ENCODE measurements at places on chromosomes 3 and 15. TPM values are rescaled to one million over a fixed set of nuclear protein-coding genes. Genes with fewer than 3 reads are reported as not detected.

DNA sequence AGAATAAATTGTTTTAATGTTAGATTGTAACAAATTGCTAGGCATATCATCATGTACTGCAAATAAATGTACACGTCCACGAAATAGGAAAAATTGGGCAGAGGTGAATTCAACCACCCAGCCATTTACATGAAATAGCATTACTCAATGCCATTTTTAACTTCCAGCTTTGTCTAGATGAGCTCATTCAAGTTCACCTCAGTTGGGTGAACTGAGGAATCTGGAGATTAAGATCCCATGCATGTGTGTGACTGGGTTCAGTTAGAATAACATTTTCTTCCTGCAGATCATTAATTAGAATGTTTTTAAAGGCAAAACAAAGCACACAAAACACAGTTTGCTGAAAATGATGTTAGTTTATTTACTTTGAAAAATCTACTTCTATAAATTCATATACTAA is 767.8 kb upstream of the GOLIM4 start:
- no peak for ATAC-seq

DNA sequence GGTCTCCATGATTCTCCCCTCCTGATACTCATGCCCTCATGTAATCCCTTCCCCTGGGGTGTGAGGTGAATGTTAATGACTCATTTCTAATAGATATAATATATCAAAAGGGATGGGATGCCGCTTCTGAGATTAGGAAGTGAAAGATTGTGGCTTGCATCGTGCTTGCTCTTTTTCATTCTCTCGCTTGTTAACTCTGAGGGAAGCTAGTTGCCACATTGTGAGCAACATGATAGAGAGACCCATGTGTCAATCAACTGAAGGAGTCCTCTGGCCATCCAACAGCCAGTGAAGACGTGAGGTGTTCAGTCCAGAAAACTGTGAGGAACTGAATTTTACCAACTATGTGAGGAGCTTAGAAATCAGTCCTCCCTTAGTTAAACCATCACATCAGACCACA is 28.9 kb upstream of the DRD3 start:
- ATAC-seq: no peak

- ATAC-seq: no peak
Measured at GRCh38 chr3:178665747-178666146, 129.5 kb downstream of the KCNMB2 start.

The MST1R gene
- 5.9 TPM for total RNA-seq

The IGSF11 gene
- total RNA-seq: 2.0 TPM

DNA sequence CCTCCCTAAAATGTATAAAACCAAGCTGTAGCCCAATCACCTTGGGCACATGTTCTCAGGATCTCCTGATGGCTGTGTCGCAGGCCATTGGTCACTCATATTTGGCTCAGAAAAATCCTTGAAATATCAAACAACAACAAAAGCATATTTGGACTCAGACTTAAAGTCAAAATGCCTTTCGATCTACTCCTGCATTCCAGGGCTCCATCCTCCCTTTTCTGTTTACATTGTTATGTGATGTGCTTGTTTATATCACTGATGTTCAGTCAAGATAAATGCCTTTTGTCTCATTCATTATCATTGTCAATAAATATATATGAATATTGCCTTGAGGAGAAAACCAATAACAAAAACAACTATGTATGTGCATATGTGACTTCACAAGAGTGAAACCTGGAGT is 31.7 kb downstream of the HGD start:
- ATAC-seq: no peak

The ACKR2 gene
- total RNA-seq: 7.9 TPM

The C3orf85 gene
- not detected for total RNA-seq

DNA sequence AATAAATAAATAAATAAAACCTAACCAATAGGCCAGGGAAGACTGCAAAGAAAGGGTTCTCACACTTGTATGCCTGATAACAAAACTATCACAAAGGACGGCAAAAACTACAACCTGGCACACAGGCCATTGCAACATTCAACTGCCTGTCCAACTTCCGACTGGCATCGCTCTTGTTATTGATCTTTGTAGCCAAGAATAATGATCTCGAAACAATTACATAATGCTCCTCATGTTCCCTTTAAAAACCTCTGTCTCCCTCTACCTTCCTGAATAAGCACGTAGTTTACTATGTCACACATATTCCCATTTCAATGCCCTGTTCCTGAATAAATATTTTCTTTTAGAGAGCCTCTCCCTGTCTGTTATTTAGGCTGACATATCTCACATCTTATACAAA is 74.3 kb downstream of the B3GNT5 start:
- no peak for ATAC-seq

GRCh38 chr3:137295336-137295735 is 337.6 kb downstream of the IL20RB start:
- ATAC-seq: no peak

The GP5 gene
- not detected for total RNA-seq

- no peak for ATAC-seq
Measured at GRCh38 chr3:112472691-112473090, 26.6 kb downstream of the BTLA start.

DNA sequence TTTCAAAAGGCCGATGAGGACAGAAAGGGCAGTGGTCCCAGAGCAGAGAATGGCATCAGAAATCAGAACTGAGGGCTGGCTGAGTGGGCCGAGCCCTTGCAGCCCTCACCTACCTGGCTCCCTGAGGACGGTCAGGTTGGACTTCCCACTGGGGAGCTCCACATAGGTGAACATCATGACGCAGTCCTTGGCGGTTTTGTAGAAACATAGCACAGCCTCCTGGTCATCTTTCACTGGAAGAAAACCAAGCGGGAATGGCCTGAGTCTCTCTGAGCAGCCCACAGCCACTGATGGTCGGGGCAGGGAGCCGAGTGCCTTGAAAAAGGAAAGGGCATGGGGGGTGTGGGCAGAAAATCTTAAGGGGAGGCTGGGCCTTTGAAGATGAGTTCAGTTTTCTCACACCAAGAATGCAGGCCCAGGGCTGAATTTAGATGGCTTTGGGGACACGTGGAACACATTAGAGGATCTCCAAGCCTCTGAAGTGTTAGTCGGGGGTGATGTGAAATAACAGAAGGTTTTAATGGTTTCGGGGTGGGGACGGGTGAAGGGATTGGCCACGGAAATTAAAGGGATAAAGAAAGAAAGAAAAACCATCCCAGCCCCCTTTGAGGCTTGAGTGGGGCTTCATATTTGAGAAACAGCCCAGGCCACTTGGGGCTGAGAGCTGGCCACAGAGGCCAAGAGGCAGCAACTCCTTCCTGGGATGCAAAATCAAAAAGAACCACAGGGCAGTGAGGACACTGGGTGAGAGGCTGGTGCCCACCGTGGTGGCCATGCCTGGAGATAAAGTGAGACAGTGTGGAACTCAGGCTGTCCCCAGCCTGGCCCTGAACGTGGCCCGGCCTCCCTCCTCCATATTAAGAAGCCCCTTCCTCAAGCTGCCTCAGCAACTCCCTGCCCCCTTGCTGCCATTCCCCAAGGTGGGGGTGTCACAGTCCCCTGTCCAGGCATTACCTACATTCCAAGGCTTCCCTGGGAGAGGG is 36.2 kb downstream of the UMPS start:
- ATAC-seq: no peak

The NR1I2 gene
- not detected for total RNA-seq

- ATAC-seq: peak; percentile 28
Measured at GRCh38 chr15:89971592-89971997, 29.5 kb upstream of the ZNF710 start.

GRCh38 chr15:31159837-31160236 is 58.3 kb upstream of the TRPM1 start:
- no peak for ATAC-seq

The TKT gene
- 218 TPM for total RNA-seq

Data from gastroesophageal sphincter (tissue), 4 donors.